Activated naive CD4-positive, alpha-beta T cell (primary cell): ENCODE measurements at places on chromosomes 6 and 20.

DNA sequence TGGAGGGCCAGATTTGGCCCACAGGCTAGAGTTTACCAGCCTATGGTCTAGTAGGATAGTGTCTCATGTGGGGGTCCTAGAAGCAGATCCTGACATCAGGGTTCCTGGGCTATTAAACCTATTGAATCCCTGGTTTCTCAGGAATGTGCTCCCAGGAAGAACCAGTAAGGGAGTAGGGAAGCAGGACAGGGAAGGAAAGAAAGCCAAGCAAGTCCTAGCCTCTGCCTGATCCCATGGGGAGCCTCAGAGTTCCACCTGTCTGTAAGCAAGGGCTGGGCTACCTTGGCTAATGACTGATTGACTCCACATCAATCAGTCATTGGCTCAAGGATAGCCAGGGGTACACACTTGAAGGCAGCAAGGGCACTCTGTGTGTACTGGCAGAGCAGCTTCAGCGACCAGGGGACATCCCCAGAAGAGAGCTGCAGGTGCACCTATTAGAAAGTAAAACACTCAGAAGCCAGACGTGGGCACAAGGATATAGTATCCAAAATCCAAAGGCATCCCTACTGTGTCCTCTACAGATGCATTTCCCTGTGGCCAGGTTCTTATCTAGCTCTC lies 309.5 kb downstream of the TSHZ2 start:
- no peak for DNase-seq

DNA sequence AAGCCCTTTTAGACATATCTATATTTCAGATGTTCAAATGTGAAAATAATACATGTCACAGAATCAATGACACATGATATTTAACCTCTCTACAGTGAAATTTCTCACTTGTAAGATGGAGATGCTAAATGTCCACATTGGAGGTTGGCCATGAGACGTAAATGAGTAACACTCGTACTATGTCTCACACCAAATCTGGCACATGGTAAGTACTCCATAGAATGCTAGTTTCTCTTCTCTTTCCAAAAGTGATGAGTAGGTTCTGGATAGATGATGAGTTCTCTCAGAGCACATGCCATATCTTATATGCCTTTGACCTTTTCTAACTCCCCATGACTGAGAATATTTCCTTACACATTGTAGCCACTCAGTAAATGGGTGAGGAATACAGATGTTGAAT lies 17.7 kb downstream of the GFOD1 start:
- DNase-seq = no peak

- DNase-seq = no peak
Observed at GRCh38 chr20:8133310-8133768, 1.3 kb downstream of the PLCB1 start.

DNA sequence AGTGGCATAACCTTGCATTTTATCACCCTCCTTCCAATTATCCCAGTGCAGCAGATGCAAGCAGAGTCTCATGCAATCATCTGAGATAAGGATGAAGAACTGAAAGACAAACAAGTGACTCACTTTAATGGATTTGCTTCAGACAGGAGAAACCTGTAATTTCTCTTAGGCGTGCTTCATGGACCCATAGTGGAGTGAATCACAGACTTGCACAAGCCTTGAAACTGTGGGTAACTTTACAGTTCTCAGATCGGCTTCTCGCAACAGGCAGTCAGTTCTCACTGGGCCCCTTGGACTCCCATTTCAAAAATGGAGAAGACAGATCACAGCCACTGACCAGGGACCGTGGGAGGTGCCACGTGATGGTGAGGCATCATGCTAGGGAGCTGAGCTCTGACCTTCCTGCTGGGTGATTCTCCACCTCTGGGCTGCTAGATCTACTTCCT lies at the start of gene ADGRF4:
TSS of gene ADGRF4 (plus strand) at position 239 of the 446 bp plus-strand sequence. CDS start 8,666 bp downstream, outside the sequence.
- DNase-seq = no peak

GRCh38 chr6:137342607-137343190 lies 123.5 kb upstream of the IFNGR1 start:
- DNase-seq = no peak

- no peak for DNase-seq
Observed at GRCh38 chr6:90190131-90190530, 106.5 kb downstream of the BACH2 start.

DNA sequence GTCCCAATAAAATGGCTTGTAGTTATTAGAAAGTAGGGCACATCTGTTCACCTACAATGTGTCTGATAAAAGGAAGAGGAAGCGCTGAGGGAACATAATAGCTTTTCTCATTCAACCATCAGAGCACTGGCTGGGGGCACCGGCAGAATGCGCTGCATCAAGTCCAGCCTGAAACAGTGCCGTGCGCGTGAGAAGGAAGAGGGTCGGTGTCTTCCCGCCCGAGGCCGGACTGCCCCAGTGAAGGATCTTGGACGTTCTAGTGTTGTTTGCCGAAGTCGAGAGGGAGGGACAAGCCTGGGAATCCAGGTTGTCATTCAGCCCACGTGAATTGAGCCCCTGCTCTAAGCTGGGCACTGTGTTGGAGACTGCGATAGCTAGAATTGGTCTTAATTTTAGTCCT lies 61.7 kb upstream of the MPC1 start:
- no peak for DNase-seq

- DNase-seq = no peak
Observed at GRCh38 chr20:31923388-31924331, 28.2 kb downstream of the PDRG1 start.

DNA sequence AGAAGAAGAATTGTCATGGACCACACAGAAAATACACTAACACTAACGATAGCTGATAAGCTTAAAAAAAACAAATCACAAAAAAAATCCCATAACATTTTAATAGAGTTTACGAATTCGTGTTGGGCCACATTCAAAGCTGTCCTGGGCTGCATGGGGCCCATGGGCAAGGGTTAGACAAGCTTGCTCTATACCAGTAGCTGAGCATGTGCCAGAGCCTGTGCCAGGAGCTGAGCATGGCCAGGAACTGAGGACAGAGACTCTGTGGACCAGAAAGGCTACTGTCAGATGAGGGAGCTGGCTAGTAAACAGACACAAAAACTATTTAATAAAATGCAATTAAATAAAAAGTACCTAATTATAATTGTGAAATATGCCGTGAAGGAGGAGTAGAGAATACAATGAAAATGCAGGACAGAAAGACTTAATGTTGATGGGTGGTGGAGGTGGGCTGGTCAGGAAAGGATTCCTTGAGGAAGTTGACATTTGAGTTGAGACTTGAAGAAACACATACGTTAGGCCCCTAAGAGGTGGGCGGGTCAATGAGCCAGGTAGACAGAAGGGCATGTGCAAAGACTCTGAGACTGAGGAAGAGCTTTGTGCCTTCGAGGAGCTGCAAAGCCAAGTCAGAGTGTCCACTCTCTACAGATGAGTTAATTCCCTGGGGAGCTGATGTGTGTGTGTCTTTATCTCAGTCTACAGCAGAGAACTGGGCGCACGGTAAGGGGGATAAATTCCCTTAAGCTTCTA lies 66.1 kb downstream of the JPH2 start:
- DNase-seq = no peak

DNA sequence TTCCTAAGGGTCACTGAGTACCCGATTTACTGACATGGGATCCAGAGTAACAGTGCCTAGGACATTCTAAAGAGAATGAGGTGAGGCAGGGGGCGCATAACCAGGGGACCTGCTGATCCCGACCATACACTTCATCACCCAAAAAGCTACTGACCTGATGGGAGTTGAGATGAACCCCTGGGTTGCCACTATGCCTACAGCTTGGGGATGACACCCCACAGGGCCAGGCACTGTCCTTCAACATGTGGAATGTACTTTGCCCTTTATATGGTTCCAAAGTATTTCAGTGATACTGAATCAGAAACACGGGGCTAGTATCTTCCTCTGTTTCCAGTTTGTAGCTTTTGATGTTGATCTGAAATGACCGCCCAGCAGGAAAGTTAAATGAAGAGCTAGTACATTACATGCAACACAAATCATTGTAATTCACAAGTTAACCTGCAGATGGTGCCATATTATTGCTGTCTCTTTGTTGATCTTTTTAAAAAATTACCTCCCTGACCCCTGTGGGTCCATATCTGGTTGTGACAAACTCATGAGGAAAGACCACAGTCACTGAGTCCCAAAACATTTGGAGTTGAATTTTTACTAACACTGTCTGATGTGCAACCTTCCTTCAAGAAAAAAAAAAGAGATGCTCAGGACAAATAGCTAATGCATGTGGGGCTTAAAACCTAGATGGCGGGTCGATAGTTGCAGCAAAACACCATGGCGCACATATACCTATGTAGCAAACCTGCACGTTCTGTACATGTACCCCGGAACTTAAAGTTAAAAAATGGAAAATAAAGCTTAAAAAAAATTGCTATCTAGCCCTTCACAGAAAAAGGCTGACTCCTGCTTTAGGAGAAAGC lies 42.7 kb upstream of the GCNT2 start:
- no peak for DNase-seq

DNA sequence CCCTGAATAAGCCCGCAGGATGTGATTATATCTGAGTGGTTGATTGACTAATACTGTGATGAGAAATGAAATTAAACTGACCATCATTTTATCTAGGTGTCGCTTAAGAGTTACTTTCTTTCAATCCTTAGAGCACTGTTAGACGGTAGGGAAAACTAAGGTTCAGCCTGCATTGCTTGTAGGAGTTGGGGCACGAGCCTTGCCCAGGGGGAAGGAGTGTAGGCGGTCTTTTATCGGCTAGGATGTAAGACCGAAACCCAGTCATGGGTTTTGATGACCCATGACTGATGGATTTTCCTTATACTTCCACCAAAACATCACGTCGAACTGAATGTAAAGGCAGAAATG lies 392 bp upstream of the TASP1 start:
- DNase-seq = no peak

GRCh38 chr20:61371501-61372136 lies 119.6 kb downstream of the CDH4 start:
- no peak for DNase-seq

- DNase-seq = no peak
Observed at GRCh38 chr6:107466062-107466461, 6.7 kb upstream of the PDSS2 start.

GRCh38 chr20:48156521-48156920 lies 371.2 kb upstream of the SULF2 start:
- no peak for DNase-seq

GRCh38 chr20:37895166-37895565 lies 7.8 kb upstream of the VSTM2L start:
- DNase-seq = no peak

DNA sequence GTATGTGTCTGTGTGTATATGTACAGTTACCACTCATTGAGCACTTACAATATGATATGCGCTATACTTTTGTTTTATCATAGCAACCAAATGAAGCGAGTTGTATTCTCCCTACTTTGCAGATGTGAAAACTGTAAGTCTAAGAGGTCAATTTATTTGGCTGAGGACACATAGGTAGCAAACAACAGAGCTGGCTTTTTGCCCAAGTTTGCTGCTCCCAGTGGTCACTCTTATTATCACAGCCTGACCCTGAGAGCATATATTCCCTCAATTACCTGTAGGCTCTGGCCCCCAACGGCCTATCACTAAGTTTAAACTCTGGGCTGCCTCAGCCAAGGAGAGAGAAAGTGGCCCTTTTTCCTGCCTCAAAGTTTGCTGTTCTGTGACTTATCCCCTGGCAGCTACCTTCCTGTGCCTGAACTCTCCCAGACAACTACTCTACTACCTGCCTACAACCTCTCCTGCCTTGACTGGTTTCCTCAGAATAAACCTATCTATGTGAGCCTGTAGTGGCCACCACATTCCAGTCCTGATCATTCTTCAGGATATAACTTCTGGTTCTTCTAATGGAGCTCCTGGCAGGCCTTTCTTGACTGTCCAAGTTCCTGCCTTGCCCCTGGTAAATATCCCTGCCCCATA lies 221.8 kb downstream of the FRK start:
- DNase-seq = no peak

- DNase-seq = no peak
Observed at GRCh38 chr20:61112515-61112914, 139.5 kb upstream of the CDH4 start.

DNA sequence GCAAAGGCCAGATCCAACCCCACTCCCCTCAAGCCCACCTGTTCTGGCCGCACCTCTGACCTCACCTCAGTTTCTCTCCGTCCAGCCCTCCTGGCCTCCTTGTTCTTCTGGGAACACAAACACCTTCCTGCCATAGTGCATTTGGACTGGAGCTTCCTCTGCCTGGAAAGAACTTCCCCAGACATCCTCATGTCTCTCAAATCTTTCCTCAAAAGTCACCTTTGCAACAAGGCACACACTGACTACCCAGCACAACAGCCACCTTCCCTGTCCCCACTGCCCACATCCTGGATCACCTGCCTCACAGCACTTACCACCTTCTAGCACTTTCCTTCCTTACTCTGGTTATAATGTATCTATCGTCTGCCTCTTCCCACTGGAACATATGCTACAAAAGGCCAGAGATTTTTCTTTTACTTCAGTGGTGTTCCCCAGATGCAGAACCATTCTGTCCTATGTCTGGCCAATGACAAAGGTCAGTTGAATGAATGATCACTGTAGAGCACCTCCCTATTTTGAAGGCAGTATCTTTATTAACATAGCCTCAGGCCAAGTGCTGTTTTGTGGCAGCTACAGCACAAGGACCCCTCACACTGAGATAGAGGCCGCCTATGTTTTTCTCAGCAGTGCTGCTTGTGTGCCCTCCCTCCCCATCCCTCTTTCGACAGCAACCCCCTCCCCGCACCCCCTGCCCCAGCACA lies 4.1 kb downstream of the HLA-B start:
- no peak for DNase-seq

DNA sequence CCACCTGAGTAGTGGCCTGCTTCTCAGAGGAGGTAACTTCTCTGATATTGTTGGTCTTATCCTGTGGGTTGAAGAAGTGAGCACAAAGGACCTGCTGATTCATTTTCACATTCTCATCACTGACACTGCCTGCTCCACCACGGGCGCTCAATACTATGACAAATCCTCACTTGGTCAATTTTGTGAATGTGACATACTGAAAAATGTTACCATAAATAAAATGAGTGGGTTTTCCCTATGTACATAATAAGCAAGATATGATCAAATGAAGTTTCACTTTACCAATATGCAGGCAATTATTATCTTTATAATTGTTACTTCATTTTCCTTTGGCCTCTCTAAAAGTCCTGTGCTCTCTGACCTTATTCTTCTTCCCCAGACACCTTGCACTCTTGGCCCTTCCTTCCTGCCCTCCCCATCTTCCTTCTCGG lies 71.5 kb upstream of the RIPOR2 start:
- DNase-seq = no peak

GRCh38 chr6:35894776-35895175 lies 26.1 kb downstream of the SRPK1 start:
- no peak for DNase-seq

DNA sequence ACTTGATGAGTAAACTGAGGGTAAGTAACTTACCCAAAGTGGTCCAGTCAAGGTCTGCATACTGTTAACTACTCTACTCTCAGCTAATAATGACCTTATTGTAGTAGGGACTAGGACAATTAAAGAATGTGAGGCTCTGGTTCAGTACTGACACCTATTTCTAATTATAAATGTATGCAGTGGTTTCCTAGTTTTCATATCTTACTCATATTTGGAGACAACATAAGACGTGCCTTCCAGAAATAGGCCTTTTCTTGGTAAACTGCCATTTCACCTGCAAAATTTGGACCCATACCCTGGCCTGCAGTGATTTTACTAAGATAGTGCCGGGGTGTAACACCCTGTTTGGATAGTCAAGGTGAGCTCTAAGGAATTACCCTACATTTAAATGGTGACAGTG lies 24.7 kb downstream of the GJA1 start:
- no peak for DNase-seq

GRCh38 chr6:5553767-5554166 lies 292.5 kb downstream of the FARS2 start:
- no peak for DNase-seq

- DNase-seq = no peak
Observed at GRCh38 chr6:13294499-13295069, 33.8 kb downstream of the TBC1D7 start.

- DNase-seq = no peak
Observed at GRCh38 chr20:40813029-40813431, 124.0 kb upstream of the MAFB start.
